Activated CD8-positive, alpha-beta memory T cell treated with anti-CD3 and anti-CD28 coated beads for 1 hour (primary cell): ENCODE measurements at places on chromosomes 7 and 10.

DNA sequence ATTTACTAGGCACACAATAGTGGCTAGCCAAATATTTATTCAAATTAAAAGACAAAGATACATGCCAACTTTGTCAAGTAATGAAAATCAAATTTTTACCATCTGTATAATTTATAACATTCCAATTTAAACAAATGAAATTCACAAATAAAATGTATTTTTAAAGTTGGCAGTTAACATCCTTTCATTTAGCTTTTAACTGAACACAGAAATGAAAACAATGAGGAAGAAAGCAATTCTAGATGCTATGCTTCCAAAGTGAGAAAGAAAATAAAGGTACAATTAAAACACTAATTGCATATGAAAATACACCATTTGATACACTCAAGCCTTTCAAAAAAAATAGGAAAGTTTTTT, 123.1 kb downstream of the MPP7 start:
- no peak for DNase-seq

- DNase-seq, result no peak
Observed at GRCh38 chr7:142440906-142441411, 183.1 kb upstream of the PRSS58 start.

- no peak for DNase-seq
Observed at GRCh38 chr7:13551503-13551902, 438.0 kb downstream of the ETV1 start.

GRCh38 chr10:70930263-70931000, 42.1 kb upstream of the PCBD1 start:
- no peak for DNase-seq

- no peak for DNase-seq
Observed at GRCh38 chr10:99466632-99467223, 36.3 kb upstream of the GOT1 start.

- DNase-seq, result no peak
Observed at GRCh38 chr7:32074787-32075585, 4.8 kb upstream of the PDE1C start.

DNA sequence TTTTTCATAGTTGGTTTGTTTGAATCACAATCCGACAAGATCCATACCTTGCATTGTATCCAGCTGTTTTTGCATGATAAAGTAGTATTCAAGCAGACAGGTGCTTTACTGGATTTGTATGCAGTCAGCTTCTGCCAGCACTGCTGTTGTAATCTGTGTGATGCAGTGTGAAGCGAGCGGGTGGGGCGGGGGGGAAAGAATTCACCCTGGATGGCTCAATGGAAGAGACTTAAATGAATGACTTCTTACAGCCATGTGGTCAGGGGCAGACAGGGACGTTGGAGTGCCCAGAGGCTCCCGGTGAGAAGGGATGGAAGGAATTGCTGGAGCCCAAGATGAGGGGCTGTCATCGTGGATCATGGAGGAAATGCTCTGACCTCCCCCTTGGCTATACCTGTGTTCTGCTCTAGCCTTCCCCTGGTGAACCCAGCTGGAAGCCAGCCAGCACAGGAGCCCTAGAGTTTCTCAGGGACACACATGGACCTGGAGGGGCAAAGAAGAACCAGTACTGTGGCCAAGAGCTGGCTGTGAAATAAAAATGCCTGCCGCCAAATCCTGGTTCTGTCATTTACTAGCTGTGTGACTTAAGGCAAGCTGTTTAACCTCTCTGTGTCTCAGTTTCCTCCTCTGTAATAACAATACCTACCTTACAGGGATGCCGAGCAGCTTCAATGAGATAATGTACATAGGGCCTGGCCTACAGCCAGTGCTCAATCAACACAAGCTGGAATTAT, 14.1 kb downstream of the NFE2L3 start:
- DNase-seq, result no peak

- DNase-seq, result no peak
Observed at GRCh38 chr7:50366311-50366710, 61.8 kb downstream of the IKZF1 start.

GRCh38 chr7:120998520-120998919, 10.0 kb downstream of the CPED1 start:
- no peak for DNase-seq

- no peak for DNase-seq
Observed at GRCh38 chr7:14073988-14074387, 84.5 kb upstream of the ETV1 start.

DNA sequence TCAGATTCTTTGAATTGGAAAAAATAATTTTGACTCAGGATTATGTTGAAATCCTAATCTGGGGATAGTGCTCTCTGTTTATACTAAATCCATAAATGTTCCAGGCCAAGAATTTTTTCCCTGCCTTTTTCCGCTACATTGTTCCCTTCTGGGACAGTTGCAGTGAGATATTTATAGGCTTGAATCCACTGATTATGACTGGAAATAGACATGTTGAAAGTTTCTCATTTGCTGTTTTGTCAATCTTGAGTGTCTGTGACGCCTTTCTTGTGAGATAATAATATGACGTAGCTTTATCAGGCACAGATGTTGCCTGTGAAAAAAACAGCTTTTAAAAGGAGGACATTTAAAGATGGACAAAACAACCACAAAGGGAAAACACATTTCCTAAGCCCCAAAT, 155.9 kb downstream of the ARID5B start:
- DNase-seq, result no peak

DNA sequence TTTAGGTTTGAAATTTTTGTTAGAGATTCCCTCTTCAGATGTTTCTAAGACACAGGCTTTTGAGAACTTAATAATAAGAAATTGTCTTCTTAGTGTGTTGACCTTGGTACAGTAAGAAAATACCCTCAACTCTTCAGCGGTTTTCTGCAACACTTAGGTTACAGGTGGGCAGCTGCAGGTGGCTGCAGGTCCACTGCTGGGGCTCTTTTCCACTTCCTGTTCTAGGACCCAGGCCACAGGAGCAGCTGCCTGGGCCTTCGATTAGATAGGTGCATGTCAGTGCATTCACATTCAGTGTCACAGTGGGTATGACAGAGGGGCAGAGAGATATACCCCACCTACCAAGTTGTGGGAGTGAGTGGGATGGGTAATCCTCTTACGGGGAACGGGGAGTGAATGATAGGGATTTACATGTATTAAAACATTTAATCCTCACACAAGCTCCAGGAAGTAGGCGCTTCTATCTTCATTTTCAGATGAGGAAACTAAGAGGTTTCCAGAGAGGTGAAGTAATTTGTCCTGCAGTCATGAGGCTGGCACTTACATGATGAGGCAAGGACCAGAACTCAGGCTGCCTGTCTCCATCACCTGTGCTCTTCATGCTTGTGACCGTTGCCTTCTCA, 20.2 kb upstream of the SUV39H2 start:
- DNase-seq, result no peak

- no peak for DNase-seq
Observed at GRCh38 chr10:58436071-58436470, 50.9 kb downstream of the TFAM start.

- no peak for DNase-seq
Observed at GRCh38 chr10:3829156-3830050, 44.4 kb upstream of the KLF6 start.

GRCh38 chr10:114801411-114801813, 20.2 kb upstream of the FHIP2A start:
- no peak for DNase-seq
